ENCODE measurements at places on chromosomes 4 and X.

- no peak for DNase-seq
Measured at GRCh38 chrX:30015440-30015839, 199.9 kb upstream of the MAGEB2 start.

DNA sequence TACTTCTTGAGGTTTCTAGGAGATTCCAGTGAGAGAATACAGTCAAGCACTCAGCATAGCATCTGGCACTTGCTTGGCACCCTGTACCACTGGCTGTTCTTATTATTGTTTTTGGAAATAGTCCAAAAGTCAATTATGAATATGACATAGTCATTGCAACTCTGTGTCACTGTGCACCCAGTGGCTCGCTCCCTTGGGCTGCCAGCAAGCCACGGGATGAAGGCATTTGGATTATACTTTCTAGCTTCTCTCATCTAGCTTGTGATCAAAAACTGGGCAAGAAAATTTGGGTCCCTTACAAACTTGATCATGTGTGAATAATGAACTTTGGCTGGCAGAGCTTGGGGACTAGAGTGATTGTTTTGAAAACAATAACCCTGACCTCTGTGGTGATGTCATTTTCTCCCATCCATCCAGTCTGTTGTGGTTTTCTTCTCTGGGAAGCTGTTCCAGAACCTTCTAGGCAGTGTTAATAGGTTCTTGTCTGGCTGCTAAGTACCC is 32.7 kb upstream of the LIMCH1 start:
- no peak for DNase-seq

DNA sequence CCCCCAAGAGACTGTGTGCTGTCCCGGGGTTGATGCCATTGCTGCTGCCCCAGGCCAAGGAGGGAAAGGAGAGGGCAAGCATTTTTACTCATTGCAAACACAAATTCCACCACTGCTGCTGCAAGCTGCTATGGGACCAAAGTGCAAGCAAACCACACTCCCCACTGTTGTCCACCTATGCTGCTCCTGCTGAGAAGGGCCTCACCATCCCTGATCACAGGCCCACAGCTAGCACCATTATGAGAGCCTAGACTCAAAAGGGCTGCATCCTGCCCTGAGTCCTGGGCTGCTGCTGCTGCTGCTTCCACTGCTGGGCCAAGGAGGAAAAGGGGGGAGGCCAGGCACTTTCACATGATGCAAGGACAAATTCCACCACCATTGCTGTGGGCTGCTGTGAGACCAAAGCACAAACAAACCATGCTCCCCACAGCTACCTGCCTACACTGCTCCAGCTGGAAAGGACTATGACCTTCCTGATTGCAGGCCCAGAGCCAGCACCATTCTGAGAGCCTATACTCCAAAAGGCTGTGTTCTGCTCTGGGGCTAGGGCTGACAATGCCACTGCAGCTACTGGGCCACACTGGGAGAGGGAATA is 218.2 kb upstream of the ZCCHC13 start:
- DNase-seq = no peak

DNA sequence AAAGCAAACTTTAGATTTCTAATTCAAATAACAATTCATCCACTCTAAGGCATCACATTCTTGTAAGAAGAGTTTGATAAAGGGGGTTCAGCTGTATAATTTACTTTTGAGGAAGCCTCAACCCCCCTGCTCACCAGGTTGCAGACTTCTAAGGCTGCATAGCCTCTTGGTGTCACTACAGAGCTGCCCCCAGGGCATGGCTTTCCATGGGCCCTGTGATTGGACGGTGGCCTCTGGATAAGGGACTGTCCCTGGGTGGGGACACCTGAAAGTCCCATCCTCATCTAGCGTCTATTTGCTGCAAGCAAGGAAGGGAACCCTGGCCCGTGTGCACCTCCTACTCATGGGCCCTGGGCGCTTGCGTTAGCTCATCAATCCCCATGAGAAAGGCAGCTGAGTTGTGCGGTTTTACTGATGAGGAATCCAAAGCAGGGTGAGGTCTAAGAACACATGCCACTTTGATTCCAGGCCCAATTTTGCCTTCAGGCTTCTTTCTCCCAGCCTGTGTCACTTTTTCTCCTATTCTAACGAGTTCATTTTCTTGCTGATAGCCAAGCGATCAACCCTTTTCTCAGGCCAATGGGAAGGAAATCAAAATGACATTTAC is 51.8 kb downstream of the SCML1 start:
- DNase-seq = no peak

DNA sequence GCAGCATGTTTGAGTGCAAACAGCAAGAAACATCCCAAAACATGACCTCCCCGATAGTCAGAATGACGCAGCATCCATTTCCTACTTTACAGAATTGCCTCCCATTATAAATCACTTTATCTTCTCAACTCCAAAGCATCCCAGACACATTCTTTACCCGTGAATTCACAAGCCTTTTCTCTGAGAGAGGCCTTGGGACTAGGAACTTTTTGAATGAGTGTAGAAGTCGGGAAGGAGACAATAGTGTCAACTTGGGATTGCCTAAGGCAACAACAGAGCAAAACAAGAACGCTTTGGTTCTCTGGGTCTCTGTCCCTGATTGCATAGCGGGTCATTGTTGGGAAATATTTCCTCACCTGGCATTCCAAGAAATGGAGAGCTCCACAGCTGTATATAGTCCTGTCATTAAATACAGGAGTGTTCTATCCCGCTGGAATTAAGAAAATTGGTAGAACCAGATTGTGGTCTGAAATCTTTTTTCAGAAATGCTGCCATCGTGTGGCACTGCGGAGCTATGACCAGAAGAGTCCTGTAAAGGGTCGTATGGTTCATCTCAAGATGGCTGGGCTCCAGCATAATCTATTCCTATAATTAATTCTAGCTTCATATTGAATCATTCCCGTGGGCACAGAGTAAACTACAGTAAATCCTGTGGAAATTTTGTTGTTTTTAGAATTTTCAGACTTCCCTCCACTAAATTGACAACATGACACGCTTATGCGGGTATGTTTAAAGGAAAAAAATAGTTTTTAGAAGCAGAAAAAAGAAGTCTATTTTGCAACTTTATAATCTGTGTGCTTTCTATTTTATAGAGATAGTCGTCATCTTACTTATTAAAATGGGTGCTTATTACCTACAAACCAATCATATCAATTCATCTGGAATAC is 2.0 kb upstream of the SPP1 start:
- no peak for DNase-seq

DNA sequence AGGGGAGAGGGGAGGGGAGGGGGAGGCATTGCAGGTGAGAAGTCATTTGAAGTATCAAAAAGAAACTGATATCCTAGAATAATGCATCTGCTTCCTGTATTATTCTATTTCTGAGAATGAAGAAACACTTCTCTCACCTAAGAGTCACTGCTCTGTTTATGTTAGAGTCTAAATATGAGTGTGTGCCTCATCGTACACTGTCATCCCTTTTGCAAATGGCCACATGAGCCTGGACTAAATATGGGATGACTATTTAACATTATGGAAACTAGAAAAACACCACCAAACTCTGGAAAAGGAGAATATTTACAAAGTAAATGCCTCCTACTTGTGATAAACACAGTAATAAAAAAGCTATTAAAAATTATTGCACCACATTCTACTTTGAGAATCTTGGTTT is 146.4 kb upstream of the NOCT start:
- no peak for DNase-seq

- DNase-seq = no peak
Measured at GRCh38 chr4:38091636-38092035, 131.4 kb downstream of the PTTG2 start.

DNA sequence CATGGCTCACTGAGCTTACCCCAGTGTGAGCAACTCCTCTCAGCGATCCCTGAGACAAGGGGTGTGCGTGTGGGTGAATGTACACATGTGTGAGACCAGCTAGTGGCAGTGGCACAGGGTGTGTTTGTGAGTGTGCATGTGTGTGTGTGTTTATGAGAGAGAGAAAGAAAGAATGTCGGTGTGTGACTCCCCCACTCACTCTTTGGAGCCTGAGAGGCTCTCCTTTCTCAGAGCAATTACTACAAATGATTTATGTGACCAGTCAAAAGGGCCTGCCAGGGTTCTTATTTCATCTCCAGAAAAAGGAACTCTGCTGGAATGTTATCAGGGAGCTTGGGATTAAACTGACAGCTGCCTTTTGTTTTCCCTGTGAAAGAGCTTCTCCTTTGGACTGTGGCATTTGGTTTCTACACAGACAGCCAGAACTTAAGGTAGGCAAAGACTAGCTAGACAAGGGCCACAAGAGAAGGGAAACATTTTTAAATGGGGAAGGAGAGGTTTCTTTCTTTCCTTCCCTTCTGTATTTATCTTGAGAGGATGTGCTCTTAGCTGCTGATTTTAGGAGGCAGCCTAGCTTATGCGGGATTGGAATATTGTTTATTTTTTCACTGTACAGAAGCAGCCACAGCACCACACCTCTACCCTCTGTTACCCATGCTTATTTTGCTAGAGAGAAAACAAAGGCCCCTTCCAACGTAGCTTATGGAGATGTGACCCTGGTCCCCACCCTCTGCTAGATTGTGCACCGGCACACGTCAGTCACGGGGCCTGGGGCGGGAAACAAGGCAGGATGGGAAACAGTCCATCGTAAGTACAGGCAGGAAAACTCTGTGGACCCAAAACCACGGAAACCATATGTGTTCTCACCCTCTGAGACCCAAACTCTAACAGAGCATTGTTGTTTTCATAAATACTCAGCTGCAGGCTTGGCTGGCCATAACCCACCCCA is 143.5 kb downstream of the MGST2 start:
- no peak for DNase-seq

DNA sequence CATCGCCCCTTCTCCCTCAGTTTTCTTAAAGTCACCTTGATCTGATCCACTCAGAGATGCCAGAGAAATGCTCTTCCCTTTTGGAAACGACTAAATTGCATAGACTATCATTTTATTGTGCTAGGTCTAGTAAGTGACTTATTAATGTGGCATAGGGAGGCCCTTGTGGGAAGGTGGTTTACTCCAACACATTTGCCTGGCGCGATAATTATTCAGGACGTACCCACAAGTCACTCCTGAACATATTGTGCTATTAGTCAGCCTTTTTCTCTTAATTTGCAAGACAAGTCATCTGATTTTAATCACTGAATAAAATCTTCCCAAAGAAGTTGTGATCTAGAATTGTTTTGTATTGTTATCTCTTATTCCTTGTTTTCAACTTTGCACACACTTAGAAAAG is 7.6 kb downstream of the ENPEP start:
- DNase-seq = no peak

GRCh38 chrX:67726018-67726417 is 182.2 kb downstream of the AR start:
- no peak for DNase-seq

DNA sequence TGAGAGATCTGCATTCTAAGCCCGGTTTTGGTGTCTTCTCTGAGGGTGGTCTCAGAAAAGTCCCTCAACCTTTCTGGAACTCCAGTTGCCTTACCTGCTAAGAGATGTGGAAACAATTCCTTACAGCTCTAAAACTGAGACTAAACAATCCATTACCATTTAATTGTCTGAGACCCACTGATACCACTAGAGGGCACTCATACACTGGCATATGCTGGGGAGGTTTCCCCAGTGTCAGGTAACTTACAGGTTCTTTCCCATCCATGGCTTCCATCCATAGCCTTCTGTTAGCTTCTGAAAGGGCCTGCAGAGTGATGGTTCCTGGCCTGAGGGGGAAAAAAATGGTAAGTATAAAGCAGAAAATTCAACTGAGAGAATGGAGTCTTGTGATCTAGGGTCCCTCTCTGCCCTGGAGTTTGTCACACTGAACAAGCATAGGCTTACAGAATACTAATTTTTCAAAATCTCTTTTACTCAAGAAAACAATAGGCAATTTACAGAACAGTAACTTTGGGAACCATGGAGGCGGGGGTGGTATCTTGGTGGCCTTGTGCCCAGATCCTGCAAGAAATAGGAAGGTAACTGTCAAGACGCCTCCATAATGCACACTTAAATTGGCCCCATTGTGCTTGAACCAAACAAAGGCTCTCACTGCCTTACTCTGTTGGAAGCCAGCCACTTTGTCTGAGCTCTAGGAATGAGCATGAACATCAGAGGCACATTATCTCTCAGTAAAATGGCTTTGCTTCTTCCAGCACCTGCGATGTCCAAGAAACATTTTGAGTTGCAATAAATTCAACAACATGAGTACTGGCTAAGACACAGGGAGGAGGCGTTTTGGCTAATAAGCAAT is 236.1 kb downstream of the OPHN1 start:
- DNase-seq = no peak

DNA sequence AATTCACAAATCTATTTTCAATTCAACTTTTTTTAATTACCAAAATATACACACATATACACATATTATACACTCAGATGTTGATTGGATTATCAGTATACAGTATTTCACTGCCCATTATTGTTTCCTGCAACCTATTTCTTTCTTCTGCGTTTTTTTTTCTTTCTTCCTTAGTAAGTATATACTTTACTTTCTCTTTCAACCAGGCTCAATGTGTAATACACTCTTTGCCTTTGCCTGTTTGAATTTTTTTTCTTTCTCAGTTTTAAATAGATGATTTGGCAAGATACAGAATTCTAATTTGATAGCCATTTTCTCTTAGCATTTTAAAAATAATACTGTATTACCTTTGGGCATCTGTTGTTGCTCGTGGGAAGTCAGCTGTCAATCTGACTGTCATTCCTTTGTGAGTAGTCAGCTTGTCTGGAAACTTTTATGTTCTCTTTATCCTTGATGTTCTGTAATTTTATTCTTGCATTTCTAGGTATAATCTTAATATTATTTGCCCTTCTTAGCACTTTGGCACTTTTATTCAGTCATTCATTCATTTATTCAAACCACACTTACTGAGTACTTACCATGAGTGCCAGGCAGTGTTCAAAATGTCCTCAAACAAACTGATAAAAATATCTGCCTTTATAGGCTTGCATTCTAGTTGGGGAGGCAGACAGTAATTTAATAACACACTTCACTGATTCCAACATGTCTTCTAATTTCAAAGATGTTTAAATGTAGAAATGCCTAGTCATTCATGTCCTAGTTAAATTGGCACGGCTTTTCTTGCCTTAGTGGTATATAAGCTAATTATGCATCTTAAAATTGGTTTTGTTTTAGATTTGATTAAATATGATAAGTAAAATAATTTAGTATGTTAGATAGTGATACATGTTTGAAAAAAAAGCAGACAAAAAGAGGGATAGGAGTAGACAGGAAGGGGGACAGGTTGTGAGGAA is 3.7 kb downstream of the USP38 start:
- no peak for DNase-seq

DNA sequence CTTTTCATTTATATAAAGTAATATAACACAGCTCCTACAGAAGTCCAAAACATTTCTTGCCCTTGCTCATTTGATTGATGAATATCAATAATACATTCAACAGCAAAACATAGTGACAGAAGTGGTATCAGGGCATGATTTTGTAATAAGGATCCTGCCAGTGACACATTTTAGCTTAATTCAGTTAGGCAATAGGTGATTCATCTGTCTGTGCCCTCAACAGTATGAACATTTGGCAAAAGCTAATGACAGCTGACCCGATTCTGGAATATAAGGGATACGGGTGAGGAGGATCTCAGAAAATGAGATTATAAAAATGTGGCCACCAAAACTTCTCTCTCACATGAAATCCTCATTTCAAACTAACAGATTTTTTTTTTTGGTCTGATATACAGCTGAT is 294.0 kb downstream of the CAMK2D start:
- no peak for DNase-seq

Measured in esophagus squamous epithelium (tissue), 5 donors.